Endothelial cell (in vitro differentiated cells): ENCODE measurements at places on chromosomes 13 and 19.

DNA sequence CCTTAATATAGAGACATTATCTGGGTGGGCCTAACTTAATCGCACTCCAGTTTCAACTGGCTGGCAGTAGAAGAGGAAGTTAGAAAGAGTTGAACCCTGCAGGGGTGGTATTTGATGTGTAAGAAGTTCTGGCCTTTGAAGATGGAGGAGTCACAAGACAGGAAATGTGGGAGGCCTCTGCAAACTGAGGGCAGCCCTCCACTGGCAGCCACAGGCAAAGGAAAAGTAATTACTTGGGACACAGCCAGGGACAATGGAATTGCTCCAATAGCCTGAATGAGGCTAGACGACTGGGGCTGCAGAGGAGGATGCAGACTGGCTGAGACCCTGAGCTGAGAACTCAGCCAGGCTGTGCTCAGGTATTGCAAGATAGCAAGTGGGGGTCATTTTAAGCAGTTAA is 703.3 kb upstream of the ARGLU1 start:
- DNase-seq, result no peak

- DNase-seq, result no peak
These were observed 36.4 kb downstream of the MAU2 start for GRCh38 chr19:19356901-19357566.

DNA sequence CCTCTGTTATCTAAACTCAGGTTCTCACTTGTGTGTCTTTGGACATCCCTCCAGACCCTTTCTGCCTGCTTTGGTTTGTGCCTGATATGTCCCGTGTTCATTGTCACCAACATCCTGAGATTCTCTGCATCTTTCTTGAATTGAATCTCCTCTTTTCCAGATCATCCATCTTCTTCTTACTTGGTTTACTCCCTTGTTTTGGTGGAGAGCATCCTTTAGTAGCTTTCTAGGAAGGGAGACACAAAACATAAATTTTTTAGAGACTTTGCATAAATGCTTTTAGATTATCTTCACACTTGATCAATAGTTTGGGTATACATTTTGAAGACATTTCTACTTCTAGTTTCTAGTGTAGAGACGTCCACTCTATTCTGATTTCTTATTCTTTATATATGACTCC is 61.7 kb downstream of the TDRD12 start:
- DNase-seq, result no peak

GRCh38 chr13:98792785-98793495 is 40.5 kb upstream of the SLC15A1 start:
- no peak for DNase-seq

DNA sequence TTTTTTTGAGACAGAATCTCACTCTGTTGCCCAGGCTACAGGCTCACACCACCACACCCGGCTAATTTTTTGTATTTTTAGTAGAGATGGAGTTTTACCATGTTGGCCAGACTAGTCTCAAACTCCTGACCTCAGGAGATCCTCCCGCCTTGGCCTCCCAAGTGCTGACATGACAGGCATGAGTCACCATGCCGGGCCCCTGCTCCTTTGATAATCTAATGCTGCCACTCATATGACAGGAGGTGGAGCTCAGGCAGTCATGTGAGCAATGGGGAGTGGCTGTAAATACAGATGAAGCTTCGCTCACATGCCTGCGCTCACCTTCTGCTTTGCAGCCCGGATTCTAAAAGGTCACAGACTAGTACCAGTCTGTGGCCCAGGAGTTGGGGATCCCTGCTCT is 25.1 kb downstream of the ARHGEF18 start:
- no peak for DNase-seq

GRCh38 chr19:34337739-34338138 is 27.3 kb upstream of the GPI start:
- no peak for DNase-seq

DNA sequence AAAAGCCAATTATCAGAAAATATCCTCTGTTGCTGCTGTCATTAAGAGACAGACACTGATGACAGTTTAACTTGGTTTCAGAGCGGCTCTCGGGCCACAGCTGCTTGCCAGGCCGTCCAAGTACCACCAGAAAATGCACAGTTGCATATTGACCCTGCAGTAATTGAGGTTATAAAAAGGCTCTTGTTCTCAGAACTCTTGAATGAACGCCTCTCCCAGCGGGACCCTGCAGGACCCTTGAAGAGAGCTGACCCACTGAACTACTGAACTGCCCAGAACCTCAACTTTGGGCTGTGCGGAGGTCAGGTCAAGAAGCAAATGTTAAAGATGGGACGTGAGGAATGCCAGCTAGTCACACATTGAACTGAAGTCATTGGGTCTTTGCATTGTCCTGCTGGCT is 1559.0 kb upstream of the SLC10A2 start:
- DNase-seq, result no peak

DNA sequence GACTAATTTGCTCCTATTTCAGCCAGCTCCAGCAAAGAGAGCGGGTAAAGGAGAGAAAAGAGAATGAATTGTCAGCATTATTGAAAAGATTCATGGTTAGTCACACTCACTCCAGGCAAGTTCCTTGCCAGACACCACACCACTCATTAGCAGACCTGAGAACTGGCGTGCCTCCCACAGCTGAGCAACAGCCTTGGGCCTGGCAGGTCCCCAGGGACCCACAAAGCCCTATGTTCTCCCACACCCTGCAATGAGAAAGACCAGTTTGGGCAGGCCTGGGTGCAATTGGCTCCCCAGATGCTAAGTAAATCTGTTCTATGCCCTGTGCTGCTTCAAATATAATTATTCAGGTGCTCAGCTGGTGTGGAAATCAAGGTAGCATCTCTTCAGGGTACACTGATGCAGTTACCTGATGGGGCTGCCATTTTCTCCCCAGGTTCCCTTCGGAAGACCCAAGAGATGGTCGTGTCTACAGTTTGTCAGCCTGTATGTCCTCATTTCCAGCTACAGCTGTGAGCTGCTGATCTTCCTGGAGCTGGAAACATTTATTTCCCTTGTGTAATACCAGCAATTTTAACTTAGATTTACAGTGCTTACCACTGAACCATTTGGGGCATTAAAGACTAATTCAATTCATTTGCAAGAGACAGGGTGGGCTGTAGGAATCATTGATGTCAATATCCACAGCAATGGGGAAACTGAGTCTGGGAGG is 405.0 kb downstream of the COG6 start:
- no peak for DNase-seq

DNA sequence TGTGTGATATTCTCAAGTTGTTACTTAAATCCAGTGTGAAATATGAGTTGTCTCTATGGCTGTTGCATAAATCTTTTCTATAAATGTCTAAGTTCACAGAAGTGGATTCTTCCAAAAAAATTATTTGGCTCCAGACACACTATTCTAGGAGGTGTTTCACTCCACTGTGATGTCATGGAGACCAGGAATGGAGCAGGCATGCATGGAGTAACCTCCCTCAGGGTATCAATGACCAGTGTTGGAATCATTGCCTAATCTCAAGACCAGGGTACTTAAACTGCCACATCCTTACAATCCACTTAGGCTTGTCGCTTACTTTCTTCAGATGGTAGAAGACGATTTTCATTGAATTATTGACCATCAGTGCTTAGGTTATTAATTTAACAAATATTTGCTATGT is 55.4 kb downstream of the LRRC63 start:
- DNase-seq, result no peak

GRCh38 chr13:36143738-36144137 is 12.6 kb upstream of the DCLK1 start:
- no peak for DNase-seq

- DNase-seq, result no peak
These were observed 206.8 kb upstream of the TMTC4 start for GRCh38 chr13:100881291-100881864.

- no peak for DNase-seq
These were observed 158.7 kb downstream of the OXGR1 start for GRCh38 chr13:96835546-96835945.

GRCh38 chr13:49776871-49777270 is 15.6 kb downstream of the KPNA3 start:
- DNase-seq, result no peak

GRCh38 chr19:14949876-14950275 is 8.6 kb downstream of the OR7C2 start:
- DNase-seq, result no peak

- no peak for DNase-seq
These were observed 16.9 kb upstream of the ZNF254 start for GRCh38 chr19:24069905-24070657.

GRCh38 chr19:11692127-11692790 is 46.5 kb downstream of the ZNF823 start:
- no peak for DNase-seq

- no peak for DNase-seq
These were observed 21.2 kb upstream of the C13orf46 start for GRCh38 chr13:113995051-113995601.

- DNase-seq, result no peak
These were observed 351.9 kb upstream of the MIR17HG start for GRCh38 chr13:90995614-90996013.

DNA sequence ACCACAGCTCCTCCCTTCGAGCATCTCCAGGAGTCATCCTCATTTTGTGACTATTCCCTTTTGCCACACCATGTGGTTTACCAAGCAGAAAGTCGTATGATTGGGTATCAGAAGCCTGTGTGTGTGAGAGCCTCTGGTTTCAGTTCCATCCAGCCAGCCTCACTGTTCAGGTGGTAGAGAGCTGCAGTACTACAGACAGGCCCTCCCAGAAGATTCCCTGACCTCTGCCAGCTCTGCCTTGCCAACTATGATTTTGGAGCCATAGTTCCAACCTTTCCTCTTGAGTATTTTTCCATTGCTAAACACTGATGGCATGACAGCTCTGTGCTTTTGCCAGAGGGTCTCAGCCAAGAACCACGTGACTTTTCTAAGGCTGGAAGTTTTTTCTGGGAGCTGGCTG is 82.5 kb downstream of the DHRS12 start:
- no peak for DNase-seq

- DNase-seq, result no peak
These were observed 11.5 kb downstream of the ZNF552 start for GRCh38 chr19:57803265-57803593.

DNA sequence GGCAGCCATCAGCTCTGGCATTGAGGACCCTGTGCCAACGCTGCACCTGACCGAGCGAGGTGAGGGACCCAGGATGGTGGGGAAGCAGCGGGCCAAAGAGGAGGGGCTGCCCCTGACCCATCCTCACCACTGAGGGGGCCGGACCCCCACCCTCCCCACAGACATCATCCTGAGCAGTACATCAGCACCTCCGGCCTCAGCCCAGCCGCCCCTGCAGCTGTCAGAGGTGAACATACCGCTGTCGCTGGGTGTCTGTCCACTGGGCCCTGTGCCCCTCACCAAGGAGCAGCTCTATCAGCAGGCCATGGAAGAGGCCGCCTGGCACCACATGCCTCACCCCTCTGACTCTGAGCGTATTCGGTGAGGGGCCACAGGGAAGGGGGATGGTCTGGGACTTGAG is 7.3 kb downstream of the LENG1 start:
- no peak for DNase-seq

- no peak for DNase-seq
These were observed 17.8 kb downstream of the PROZ start for GRCh38 chr13:113176280-113176679.

DNA sequence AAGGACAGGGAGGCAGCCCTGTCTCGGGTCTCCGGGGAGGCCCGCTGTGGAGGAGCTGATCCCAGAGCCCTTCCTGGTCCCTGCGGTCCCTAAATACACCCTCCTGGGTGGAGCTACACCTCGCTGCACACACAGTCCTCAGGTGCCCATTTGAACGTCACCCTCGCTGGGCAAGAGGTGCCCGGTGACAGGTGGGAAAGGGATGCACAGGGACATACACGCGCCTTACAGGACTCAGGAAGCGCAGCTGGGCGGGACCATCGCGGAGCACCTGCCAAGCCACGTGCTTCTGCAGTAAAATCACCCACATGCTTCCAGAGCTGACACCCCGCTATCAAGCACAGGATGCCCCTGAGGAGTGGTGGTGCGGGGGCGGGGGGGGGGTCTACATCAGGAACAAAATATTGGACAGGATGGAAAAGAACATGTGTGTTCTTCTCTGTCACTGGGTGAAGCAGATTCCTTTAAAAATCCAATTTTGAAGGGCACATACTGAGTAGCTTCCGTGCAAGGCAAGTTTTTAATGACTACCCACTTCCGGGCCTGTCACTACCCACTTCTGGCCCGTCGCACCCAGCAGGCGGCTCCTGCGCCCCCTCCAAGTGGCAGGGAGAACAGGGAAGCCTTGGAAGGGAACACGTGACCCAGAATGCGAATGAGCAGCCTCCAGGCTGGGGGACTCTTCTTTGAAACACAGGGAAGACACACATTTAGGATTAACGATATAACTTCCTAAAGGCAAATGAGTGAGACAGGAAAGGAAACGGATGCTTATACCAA is 78.9 kb downstream of the COL4A1 start:
- DNase-seq, result no peak

GRCh38 chr19:13460045-13460444 is 46.2 kb downstream of the CACNA1A start:
- DNase-seq, result no peak

GRCh38 chr19:46975925-46976782 is 43.5 kb upstream of the NPAS1 start:
- DNase-seq, result no peak

GRCh38 chr13:48096670-48097069 is 1.8 kb upstream of the MED4 start:
- DNase-seq, result no peak

DNA sequence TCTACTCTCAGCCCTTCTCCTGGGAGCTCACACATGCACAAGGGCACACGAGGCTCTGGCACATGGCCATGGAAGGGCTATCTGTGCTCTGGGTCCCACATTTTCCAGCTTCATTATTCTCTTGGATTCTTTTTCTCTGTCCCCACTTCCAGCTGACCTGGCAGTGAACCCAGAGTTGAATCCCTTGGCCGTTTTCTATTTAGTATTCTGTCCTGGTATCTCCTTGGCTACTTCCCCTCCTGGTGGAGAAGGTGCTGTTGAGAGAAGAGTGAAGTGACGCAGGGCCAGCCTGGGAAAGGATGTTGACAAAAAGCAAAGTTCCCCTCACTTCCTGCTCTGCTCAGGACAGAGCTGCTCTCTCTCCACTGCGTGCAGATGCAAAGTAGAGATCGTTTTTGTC is 303.1 kb downstream of the IRS2 start:
- DNase-seq, result peak; percentile 12

GRCh38 chr19:27741236-27741635 is 1471.7 kb downstream of the UQCRFS1 start:
- no peak for DNase-seq

DNA sequence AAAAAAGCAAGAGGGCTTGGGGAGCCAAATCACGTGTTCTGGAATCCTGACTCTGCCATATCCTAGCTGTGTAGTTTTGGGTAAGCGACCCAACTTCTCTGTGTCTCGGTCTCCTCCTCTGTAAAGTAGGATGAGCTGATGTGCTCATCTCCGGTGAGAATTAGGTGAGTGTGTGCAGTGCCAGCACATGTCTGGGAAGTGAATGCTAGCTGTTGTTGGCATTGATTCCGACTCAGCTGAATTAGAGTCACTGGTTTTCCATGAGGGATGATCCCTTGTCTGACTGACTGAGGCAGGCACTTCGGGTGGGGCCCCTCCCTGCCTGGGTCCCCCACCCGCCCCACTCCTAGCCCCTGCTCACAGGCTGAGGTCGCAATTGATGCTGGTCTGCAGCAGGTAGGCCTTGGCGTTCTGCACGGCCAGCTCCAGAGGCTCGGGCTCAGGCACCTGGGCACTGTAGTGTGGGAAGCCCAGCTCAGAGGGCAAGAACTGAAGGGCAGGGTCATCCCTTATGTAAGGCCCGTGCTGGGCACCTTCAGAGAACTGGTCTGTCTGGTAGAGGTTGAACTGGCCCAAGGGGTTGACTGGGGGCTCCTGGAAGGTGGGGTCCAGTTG is 835 bp downstream of the RSPH6A start:
- DNase-seq, result no peak
